NCI-H1436 treated with DMSO at 0.1 percent for 48 hours (cell line): ENCODE measurements at places on chromosomes 6 and 20.

DNA sequence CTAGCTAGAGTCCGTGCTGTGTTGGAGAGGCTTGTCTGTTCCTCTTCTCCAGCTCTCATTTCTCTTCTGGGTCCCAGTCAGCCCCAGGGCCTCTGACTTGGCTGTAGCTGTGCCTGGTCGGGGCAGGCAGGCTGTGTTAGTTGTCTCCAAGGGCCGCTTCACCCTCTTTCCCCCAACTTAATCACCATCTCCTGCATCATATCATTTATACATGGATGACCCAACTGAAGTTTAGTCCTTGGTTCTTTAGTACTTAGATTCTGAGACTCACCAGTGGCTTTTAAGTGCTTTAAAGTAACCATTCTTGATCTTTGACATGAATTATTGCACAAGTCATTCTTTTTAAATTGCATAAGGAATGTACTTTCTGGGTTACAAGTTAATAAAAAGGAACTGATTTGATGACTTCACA, 127.3 kb downstream of the RTN4IP1 start:
- DNase-seq: no peak

DNA sequence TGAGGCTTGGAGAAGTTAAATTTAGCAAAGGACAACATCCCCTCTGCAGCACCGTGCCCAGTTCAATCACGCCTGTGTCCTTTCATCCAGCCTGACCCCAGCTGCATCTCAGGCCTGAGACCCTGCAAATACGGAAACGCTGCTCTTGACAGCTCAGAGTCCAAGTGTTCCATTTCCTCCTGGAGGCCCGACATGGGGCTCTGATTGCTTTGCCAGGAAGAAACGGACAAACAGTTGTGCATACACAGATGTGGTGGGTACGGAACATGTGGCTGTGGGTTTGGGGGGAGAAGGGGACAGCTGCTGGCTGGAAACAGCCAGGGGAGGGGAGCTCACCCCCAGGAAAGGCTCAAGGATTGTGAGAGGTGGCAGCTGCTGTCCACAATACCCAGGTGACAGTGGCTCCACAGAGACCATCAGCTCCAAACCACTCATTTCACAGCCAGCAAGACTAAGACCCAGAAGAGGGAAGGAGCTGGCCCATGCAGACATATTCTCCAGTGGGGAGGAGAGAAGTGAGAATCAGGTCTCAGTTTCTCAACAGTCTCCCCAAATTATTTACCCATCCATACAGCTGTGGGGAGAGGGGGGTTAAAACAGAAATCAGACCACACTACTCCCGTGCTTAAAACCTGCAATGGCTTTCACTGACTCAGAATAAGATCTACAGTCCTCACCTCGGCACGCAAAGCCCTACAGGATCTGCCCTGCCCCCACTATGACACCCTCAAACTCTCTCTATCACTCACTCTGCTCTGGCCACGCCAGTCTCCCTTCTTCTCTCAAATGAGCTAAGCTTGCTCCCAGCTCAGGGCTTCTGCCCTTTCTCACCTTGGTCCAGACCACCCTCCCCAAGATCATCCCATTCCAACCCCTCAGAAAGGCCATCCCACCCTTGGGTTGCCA, 89.1 kb downstream of the PREX1 start:
- no peak for DNase-seq

DNA sequence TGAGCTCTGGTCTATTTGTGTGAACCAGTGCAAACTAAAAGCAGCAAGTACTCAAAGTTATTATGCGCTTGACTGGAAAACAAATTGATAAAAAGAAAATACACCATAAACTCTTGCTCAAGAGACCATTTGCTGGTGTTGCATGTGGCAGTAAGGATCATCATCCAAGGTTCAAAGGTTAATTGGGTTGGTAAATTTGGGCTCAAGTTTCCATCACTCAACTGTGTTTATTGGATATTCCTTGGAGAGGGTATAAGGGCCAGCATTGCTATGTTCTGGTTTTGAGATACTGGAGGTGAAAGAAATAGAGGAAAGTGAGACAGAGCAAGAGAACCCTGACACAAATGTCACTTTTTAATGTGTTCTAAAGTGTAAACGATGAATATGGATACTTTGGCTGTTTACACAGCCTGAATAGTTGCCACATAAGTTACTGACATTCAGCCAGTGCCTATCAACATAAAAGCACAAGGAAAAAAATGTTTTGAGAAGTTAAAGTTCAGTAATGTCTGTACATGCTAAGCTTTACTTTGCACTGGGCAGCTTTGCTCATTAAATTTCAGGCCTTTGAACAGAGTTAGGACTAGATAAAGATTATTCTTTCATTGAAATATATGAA, 736.1 kb downstream of the HDGFL1 start:
- DNase-seq: no peak

DNA sequence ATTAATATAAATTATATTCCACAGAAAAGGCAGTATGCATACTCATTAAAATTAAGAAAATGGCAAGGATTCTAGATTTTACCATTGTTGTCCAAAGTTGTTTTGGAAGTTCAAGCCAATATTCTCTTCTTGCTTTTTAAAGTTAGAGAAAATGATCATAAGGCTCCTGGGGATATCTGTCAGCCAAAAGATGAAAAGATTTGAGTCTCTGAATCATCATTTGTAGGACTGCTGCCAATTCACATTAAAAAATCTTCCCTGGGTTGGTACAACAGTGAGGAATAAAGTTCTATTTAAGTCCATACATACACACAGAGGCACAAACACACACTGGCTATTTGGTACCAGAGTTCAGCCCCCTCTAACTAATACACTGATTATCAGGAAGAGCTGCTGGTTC, 620.1 kb downstream of the COL12A1 start:
- no peak for DNase-seq

DNA sequence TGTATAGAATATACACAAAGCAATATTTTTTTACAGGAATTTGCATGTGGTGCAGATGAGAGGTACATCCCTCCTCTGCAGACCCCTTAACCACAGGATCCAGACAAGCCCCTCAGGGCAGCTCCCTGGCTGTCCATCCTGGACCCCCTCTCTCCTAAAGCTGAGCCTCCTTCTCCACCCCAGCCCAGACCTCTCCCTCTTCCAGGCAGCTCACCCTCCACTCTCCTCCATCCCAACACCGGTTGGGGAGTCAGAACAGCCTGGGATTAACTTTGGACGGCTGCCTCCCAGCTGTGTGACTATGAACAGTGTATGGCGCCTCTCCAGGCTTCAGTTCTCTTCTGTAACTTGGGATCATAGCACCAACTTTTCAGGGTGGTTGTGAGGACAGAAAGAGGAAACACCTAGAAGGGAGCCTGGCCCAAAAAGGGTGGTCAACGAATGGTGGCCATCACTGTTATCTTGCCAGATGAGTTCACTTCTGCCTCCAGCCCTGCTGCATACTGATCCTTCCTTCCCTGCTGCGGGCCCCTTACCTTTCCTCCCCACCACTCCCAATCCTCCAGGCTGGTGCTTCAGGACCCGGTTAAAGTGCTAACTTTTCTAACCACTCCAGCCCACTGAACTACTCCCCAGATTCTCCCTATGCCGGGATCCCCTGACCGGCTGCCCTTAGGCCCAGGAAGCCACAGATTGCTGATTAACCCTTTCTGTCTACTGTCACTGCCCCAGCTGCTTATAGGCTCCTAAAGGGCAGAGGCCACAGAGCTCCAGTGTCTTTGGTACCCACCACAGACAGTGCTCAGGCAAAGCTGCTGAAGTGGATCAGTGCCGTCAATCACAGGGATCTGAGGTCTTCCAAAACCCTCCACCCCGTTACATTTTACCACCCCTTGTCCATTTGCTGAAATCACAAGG, 55.9 kb downstream of the GPR6 start:
- no peak for DNase-seq

GRCh38 chr20:57408131-57408530, 16.9 kb downstream of the RBM38 start:
- DNase-seq: no peak

- DNase-seq: no peak
Measured at GRCh38 chr20:1333462-1334369, 4.8 kb upstream of the SDCBP2 start.

DNA sequence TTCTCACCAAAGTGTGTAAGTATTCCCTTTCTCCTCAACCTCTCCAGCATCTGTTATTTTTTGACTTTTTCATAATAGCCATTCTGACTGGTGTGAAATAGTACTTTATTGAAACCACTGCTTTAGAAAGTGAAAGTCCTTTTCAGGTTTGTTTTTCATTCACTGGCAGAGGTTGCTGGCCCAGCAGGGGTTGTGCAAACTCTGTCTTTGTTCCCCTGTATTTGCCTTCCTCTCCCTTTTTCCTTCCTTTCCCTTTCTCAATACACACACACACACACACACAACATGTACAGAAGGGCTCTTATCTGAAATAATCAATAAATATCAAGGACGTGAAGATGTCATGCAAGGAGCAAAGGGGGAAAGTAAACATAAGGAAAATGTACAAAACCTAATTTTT, 99.8 kb downstream of the LY86 start:
- no peak for DNase-seq

DNA sequence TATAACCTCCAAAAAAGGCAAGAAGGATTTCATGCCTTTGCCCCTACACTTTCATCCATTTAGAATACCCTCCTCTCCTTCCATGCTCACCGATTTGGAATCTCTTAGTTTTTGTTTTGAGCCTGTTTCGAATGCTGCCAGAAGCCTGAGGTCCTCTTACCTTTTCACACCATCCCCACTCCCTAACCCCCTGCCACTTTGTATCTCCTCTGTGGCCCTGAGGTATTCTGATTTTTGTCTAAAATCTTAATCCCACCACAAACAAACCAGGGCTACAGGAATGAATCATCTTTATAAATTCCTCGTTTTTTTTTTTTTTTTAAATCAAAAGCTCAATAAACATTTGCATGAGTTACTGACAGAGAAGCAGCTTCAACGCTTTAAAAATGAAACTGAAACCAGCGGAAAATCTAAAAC, 1.6 kb upstream of the RPS12 start:
- DNase-seq: no peak

GRCh38 chr6:27148404-27148795, 99.1 kb upstream of the PRSS16 start:
- no peak for DNase-seq

DNA sequence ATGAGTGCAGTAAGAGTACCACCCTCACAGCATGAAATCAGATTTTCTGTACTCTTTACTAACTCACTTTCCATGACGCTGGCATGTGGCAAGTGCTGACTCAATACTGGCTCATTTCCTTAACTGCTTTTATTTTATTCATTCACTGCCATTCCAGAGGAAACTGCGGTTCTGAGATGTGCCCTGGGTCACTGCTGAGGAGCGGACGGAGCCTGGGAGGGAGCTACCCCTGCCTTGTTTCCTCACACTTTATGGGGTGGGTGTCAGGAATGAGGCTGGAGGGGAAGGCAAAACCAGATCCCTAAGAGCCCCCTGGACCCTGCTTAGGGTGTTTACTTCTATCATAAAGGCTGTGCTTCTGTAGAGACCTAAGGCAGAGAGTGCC, 14.4 kb downstream of the NT5E start:
- DNase-seq: no peak

DNA sequence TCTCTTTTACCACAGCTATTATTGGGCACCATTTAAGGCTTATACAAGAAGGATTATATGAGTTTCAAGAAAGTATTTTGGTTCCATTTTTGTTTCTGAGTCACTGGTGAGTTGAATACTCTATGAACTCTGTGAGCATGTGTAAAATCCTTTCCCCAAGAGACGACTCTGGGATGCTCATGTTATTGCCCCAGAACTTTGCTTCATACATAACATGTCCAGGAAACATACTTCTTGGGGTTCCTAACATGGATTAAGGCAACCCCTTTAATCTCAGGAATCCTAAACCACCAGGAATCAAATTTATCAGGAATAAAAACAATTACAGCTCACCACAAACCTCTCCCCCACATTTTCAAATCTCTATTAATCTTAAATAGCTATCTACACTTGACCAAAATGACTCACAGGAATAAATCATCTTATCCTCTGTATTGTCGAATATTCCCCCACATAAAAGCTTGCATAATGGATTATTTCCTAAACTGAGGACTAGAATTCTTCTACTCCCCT, 117.5 kb upstream of the COL21A1 start:
- DNase-seq: no peak

DNA sequence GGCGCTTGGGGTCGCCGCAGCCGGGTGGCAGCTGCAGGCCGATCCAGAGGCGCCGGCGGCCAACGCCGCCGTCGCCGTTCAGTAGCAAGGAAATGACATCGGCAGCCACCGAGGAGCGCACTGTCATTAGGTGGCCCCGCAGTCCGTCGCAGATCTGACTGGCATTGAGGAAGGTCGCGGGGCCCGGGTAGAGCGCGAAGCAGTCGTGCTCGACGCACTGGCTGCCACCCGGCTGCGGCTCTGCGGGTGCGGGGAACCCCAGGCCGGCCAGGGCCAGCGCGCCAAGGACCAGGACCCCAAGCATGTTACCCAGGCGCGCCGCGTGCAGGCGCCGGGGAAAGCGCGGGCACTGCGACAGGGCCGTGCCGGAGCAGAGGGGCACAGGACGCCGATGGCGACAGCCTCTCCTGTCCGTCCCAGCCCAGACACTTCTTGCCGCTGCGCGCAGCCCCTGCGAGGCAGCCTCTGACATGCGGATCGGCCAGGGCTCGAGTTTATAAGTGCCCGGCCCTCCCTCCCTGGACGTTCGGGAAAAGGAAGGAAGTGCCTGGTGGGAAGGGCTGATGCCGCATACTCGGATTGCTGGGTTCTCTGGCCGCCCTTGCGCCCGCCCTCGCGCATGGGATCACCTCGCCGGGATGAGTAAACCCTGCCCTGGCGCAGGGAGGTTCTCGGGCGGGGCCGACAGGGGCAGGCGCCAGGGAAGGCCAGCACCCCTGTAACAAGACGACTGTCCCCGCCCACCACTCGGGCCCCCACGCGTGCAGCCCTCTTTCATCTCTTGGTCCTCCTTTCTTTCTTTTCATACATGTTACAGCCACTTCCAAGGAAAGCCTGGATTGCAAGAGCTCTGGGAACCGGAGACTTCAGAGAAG, at the start of gene THBD:
Gene THBD (minus strand): TSS at position 472 of the 875 bp plus-strand sequence. CDS start 168 bp downstream, at position 304.
- no peak for DNase-seq

- DNase-seq: no peak
Measured at GRCh38 chr6:132666118-132666517, 7.1 kb upstream of the TAAR1 start.

DNA sequence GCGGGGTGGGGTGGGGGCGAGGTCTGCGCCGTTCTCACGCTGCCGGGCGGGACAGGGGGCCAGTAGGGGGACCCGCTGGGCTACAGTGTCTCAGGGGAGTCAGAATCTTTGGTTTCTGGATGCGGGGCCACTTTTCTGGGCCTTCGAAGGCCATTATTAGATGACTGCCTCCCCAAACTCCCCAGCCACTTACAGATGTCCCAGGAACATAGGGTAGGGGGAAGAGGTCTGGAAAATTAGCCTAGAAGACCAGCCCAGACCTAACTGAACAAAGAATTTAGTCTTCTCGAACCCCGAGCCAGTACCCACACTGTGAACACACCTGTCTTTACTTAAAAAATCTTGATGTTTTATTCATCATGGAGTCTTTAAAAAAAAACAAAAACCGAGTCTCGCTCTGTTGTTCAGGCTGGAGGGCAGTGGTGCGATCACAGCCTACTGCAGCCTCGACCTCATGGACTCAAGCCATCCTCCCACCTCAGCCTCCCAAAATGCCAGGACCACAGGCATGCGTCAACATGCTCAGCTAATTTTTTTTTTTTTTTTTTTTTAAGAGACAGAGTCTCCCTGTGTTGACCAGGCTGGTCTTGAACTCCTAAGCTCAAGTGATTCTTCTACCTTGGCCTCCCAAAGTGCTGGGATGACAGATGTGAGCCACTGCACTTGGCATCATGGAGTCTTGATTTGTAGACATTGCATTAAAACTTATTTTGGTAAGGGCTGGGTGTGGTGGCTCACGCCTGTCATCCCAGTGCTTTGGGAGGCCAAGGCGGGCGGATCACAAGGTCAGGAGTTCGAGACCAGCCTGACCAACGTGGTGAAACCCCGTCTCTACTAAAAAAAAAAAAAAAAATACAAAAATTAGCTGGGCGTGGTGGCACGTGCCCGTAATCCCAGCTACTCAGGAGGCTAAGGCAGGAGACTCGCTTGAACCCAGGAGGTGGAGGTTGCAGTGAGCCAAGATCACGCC, 3.3 kb upstream of the SLC29A1 start:
- DNase-seq: no peak
